NCI-H2029 (cell line): ENCODE measurements at places on chromosomes 1 and 21.

GRCh38 chr1:2082064-2082463 is 31.9 kb downstream of the PRKCZ start:
- DNase-seq, result no peak

DNA sequence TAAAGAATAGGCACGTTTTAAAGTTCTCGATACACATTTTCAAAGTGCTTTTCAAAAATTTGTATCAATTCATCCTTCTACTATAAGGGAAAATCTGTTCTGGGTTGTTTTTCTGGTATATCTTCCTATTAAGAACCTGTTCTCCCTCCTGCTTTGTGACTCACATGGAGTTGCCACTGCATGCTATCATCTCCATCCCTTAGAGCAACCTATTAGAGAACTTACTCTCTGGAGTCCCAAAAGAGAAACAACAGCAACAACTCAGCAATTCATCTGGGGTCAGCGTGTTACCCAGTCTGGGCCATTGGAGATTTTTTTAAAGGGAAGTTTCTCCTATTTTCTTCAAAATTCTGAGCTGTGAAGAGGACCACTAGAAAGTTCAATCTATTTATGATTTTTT is 227.4 kb downstream of the HLX start:
- no peak for DNase-seq

DNA sequence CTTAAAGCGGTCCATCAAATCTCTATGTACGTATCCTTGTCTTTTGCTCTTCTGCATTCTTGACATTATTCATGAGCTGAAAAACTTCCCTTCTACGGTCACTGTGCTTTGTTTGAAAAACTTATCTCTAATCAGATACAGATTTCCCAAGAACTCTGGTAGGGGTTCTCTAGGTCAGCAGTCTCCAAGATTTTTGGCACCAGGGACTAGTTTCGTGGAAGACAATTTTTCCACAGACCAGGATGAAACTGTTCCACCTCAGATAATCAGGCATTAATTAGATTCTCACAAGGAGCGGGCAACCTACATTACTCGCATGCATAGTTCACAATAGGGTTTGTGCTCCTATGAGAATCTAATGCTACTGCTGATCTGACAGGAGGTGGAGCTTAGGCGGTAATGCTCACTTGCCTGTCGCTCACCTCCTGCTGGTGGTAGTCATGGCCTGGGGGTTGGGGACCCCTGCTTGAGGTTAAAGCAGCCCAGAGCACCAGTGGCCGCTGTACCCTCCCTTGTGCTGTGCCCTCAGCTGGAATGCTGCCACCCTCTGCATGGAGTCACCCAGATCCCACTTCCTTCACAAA is 30.8 kb downstream of the AK2 start:
- no peak for DNase-seq

- no peak for DNase-seq
Measured at GRCh38 chr1:31834501-31834900, 18.7 kb upstream of the SPOCD1 start.

DNA sequence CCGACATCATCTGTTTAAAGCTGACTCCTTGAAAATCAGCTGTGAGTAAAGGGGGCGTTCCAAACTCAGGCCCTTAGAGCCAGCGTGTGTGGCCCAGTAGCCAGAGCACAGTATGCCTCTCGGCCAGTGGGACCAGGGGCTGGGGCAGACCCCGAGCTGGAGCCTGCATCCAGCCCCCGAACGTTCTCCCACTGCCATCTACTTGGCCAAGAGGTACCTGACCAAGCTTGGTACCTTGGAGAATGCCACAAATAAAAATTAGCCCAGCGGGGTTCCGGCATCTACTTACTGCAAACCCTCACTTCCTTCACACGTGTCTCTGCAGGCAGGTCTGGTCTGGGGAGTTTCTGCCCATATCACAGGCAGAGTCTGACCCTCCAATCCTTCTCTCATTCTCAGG is 56.7 kb upstream of the COL6A2 start:
- no peak for DNase-seq
